ENCODE measurements at places on chromosomes 6 and 20. TPM values are rescaled to one million over a fixed set of nuclear protein-coding genes. Genes with fewer than 3 reads are reported as not detected.

Gene LEMD2
- total RNA-seq, result 68.3 TPM

Gene C6orf15
- total RNA-seq, result 17.8 TPM

Gene MOXD1
- total RNA-seq, result 14.3 TPM

Gene BPIFA1
- not detected for total RNA-seq

Gene GINS1
- total RNA-seq, result 0.63 TPM

Gene LY6G6C
- total RNA-seq, result 218 TPM

Gene SLC22A3
- 15.7 TPM for total RNA-seq

Gene FAM209B
- not detected for total RNA-seq

Gene XKR7
- not detected for total RNA-seq

Gene RHAG
- not detected for total RNA-seq

Gene ESR1
- total RNA-seq, result 0.99 TPM

Gene PSORS1C2
- total RNA-seq, result 35.6 TPM

Gene SLC25A27
- total RNA-seq, result 17.4 TPM

Gene TFAP2A
- 63.5 TPM for total RNA-seq

Gene BTBD9
- total RNA-seq, result 10.6 TPM

Measured in lower leg skin (tissue), 4 donors.